ENCODE measurements at places on chromosomes 3 and 15.

DNA sequence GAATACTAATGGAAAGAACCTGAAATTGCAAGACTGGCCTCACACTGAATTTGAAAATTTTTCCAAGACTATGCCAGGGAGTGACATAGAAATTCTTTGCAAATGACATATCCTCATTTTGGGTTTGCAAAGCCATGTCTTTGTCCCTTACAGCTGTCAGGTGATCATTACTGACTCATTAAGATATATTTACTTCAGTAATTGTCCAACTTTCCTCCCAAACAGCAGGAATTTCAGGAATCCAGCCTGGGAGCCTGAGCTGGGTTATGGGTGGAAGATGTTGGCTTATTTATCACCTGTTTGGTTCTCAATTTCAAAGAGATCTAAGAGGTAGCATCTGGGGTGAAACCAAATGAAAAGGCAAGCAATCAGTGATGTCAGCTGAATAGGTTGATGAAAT lies 111.6 kb upstream of the ACP3 start:
- no peak for DNase-seq

GRCh38 chr3:19489936-19490335 lies 341.6 kb downstream of the KCNH8 start:
- DNase-seq, result no peak

DNA sequence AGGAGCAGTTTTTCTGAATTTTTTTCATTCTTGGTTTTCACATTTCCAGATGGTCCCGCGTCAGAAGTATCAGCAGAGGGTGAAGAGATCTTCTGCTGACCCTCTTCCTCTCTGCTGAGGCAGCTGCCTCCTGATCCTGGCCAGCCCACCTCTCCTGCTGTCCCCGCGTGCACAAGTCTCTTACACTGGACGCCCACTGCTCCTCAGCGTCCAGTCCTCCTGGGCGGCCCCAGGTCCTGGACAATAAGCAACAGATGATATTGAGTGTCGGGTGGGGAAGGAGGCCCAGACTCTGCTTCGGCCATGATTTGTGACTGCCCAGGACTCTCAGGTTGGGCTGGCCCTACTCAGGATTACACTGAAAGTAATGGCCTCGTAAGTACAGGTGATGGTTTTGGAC lies 50.1 kb downstream of the KLHL25 start:
- DNase-seq, result no peak

GRCh38 chr3:101081999-101082398 lies 88.8 kb upstream of the ABI3BP start:
- no peak for DNase-seq

DNA sequence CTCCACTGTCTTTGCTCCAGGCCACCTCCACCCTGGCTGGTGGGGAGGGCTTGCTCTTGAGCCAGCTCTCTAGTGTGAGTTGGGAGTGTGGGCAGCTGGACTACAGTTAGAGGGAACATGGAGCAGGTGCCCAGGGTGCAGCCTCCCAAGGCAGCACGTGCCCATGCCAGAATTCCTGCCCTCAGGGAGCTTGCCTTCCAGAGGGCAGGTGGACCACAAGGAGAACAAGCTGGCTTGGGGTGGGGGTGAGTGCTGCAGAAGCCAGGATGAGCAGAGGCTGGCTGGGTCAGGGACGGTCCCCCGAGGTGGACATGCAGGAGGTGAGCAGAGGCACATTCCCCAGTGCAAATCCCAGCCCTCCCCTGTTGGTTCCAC lies 89.5 kb downstream of the VGLL4 start:
- no peak for DNase-seq

- DNase-seq, result no peak
Observed at GRCh38 chr15:90643301-90643632, 73.9 kb upstream of the BLM start.

GRCh38 chr3:154384479-154384878 lies 45.5 kb downstream of the GPR149 start:
- no peak for DNase-seq

DNA sequence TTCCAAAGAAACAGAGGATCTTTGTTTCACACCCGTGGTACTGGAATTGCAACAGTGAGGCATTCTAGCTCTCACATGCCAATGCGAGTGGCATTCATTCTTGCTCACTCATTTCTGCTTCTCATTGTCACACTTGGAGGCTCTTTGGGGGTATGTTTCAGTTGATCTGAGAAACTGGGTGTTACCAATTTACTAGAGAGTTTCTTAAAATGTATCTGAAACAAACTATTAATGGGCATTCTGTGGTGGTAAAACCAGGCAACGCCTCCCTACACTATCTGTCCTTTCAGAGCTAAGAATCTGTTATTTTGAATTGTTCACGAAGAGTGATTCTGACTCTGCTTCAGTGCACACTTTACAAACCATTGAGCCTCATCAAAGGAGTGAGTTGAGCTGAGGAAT lies 140.6 kb upstream of the BHLHE40 start:
- DNase-seq, result no peak

GRCh38 chr3:148957586-148957985 lies 33.8 kb upstream of the GYG1 start:
- no peak for DNase-seq

DNA sequence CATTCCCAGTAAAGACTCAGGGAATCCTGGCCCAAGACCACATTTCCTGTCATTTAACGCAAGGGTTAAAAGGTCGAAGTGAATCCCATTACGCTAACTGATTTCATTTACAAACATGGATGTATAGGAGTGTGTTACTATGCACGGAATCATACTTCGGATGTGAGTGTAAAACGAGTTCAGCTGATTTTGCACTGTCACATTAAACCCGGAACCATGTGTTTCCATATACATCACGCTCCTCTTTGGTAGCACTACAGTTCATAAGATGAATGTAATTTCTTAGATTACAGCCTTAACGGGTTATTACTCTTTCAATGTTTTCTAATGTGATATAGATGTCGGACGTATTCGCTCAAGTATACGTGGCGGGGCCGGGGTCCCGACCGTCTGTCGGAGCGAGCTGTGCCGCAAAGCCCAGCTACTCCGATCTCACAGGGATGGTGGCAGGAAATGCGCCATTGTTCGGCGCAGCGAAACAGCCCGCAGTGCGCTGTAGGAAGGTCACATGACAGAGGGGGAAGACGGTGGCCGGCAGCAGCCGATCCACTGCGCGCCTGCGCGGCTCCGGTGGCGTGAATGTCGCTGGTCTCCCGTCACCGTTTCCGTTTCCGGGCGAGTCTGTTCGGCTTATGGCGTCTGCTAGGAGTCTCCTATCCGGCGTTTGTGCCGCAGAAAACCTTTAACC lies 97.3 kb downstream of the NPAP1 start:
- no peak for DNase-seq

GRCh38 chr3:102030661-102031060 lies 181.3 kb downstream of the NFKBIZ start:
- no peak for DNase-seq

GRCh38 chr3:60992395-60992794 lies 258.9 kb downstream of the FHIT start:
- DNase-seq, result no peak

GRCh38 chr3:144921710-144922109 lies 950.1 kb downstream of the DIPK2A start:
- no peak for DNase-seq

DNA sequence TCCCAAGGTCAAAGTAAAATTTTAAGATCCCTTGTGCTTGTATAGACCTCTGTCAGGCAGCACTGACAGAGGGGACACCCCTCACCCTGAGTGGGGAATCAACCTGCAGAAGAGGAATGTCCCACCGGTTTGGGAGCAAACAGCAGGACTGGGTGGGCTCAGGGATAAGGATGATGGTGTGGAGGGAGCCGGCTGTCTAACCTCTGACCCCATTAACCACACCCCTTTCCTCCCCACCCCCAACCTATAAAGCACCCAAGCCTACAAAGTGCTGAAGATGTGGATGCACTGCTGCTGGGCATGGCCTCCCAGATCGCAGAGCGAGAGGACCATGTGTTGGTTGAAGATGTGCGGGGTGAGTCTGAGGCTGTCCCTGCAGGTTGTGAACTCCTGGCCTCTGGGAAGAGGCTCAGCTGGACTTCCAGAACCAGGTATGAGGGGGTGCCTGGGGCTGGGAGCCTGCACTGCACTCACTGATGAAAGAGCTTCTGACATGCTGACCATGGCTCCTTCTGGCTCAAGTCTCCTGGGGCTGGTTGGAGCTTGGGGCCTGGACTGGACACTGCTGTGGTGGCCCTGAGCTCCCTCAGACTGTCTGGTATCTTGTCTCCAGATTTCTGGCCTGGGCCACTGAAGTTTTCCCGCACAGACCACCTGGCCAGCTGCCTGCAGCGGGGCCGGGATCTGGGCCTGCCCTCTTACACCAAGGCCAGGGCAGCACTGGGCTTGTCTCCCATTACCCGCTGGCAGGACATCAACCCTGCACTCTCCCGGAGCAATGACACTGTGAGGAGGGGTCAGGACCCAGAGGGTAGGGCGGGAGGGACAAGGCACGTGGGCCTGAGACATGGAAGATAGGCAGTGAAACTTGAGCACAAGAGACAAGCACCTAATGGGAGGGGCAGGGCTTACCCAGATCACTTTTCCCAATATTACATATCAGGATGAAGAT lies 9.3 kb downstream of the DUOX1 start:
- no peak for DNase-seq

DNA sequence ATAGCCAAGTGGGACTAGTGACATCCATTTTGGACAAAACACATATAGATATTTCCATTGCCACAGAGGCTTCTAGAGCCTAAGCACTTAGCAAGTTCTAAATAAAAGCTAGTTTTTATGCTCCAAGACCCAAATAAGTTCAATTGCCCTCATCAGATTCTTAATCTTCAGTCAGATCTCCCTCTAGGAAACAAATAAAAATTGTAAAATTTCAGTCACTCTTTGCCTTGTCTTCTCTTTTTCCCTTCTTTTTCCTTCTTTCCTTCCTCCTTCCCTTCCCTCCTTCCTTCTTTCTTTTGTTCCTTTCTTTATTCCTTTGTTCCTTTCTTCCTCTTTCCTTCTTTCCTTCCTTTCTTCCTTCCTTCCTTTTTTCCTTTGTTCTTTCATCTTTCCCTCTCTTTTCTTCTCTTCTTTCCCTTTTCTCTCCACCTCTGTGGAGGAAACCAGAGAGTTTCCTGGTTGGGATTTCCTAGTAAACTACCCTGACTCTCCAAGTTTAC lies 68.8 kb upstream of the GADL1 start:
- DNase-seq, result no peak

DNA sequence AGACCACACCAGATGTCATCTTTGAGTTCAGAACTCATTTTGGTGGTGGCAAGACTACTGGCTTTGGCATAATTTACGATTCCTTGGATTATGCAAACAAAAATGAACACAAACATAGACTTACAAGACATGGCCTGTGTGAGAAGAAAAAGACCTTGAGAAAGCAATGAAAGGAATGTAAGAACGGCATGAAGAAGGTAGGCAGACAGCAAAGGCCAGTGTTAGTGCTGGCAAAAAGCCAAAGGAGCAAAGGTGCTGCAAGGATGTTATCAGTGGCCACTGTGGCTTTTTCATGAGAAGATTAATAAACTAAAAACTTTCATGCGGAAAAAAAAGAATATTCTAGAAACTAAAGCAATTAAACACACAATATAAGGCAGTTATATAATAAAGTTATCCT lies 21.9 kb downstream of the AAGAB start:
- DNase-seq, result no peak

DNA sequence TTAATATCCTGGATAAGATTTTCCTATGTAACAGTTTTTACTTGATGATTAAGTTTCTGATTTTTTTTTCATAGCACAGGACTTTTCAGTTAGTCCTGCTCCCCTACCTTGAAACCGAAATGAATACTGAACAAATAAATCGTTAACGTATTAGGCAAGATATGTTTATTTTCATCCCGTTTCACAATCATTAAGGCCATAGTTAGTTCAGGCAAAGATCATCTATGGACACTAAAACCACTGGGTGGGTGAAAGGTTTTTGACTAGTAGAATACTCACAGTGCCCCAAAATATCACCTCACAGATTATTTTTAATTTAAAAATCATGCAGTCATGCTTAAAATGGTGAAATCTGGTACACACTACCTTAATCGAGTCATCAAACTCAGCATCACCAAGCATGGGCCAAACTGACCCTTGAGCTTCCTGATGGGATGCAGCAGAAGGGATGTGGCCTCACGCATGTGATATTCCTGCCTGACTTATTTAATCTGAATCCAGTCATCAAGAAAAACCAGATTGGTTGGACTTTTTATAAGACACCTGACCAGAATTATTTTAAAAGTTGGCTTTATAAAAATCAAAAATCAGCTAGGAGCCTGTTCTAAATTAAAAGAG lies 365.0 kb downstream of the LPP start:
- DNase-seq, result no peak

- DNase-seq, result no peak
Observed at GRCh38 chr3:40911264-40911663, 288.0 kb upstream of the CTNNB1 start.

DNA sequence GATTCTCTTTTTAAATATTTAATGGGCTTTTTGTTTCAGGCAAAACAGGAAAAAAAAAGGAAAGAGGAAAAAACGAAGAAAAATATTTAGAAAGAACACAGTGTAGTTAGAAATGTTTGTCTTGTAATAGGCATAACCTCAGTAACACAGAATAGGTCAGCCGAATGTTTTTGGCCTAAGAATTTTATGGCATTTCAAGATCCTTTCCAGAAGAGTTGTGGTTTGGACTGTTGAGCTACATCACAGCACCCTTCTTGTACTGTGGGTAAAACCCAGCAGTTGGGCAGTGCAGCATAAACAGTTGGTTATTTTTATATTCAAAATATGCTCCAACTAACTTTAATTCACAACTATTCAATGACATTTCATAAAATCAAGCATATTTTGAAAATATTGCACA lies 474.4 kb upstream of the AGTR1 start:
- no peak for DNase-seq
